ENCODE measurements at places on chromosomes 7 and 10.

DNA sequence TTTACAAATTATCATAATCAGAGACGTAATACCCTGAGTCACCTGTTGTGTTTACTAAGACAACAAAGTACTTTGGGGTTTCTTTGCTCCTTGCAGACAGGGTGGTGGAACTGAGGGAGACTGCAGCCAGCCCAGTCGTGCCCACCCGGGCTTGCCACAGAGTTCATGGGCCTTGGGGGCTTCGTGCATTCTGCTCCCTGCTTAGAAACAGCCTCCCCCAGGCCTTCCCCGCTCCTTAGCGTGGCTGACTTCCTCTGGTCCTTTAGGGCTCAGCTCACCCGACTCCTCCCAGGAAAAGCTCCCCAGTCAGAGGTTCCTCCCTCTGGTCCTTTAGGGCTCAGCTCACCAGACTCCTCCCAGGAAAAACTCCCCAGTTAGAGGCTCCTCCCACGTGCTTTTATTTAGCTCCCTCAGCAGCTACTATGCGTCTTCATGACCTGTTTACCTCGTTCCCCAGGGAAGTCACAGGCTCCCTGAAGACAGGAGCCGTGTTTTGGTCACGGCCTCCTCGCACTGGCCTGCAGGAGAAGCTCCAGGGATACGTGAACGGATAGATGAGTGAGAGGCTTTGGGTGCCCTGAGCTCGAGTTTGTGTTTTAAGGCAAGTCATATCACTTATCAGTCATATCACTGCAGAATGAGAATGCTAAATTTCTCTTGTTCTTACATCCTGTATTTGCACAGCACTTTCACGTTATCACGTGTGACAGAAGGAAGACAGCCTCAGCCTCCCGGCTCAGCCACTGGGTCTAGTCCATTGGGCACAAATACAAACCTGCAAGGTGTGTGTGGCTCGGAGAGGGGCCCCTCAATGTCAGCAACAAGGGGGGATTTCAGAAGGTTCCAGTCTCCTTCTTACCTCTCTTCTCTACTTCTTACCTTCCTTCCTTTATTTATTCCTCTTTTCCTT lies 52.7 kb upstream of the VIPR2 start:
- peaks cover 6% of the 10 kb centered on the region for H3K4me1 ChIP-seq
- H3K27ac ChIP-seq, result no peak overlapping the region
- H3K4me3 ChIP-seq, result no peak overlapping the region
- H3K36me3 ChIP-seq, result no peaks in the 10 kb centered on the region
- no peak for DNase-seq

GRCh38 chr7:83732305-83732704 lies 83.4 kb upstream of the SEMA3E start:
- no peak overlapping the region for H3K4me3 ChIP-seq
- no peak for DNase-seq
- H3K4me1 ChIP-seq, result peaks cover 21% of the 10 kb centered on the region
- H3K27ac ChIP-seq, result peak overlapping the region; percentile 87
- no peaks in the 10 kb centered on the region for H3K36me3 ChIP-seq

- H3K4me3 ChIP-seq, result no peak overlapping the region
- H3K27me3 ChIP-seq, result peaks cover 8% of the 10 kb centered on the region
- DNase-seq, result no peak
- H3K36me3 ChIP-seq, result no peaks in the 10 kb centered on the region
- H3K27ac ChIP-seq, result no peak overlapping the region
Measured at GRCh38 chr10:26385443-26385842, 52.7 kb upstream of the APBB1IP start.

DNA sequence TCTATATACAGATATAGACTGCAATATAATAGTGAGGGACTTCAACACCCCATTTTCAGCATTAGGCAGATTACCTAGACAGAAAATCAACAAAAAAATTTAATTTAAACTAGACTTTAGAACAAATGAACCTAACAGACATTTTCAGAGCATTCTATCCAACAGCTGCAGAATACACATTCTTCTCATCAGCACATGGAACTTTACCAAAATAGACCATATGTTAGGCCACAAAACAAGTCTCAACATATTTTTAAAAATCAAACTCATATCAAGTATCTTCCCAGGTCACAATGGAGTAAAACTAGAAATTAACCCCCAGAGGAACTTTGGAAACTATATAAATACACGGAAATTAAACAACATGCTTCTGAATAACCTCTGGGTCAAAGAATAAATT lies 169.6 kb downstream of the MTERF1 start:
- no peaks in the 10 kb centered on the region for H3K4me1 ChIP-seq
- no peak overlapping the region for H3K4me3 ChIP-seq
- H3K27ac ChIP-seq, result no peak overlapping the region
- peaks cover 8% of the 10 kb centered on the region for H3K36me3 ChIP-seq

- H3K27me3 ChIP-seq, result peaks cover 47% of the 10 kb centered on the region
- H3K27ac ChIP-seq, result no peak within 1 kb of the TSS
- peak within 1 kb of the TSS; percentile 95 for H3K4me3 ChIP-seq
- peak; percentile 62 for DNase-seq
- no peaks in the 10 kb centered on the region for H3K36me3 ChIP-seq
Measured at GRCh38 chr10:25933653-25934608, at the start of gene MYO3A. Gene MYO3A (plus strand): TSS chr10:25934229. CDS start chr10:25952111, 17,882 bp downstream.

- H3K4me1 ChIP-seq, result peaks cover 10% of the 10 kb centered on the region
- no peaks in the 10 kb centered on the region for H3K36me3 ChIP-seq
- no peak for DNase-seq
- H3K27ac ChIP-seq, result no peak overlapping the region
Measured at GRCh38 chr10:130894471-130894870, 417.1 kb downstream of the TCERG1L start.

- no peak for DNase-seq
- no peaks in the 10 kb centered on the region for H3K27me3 ChIP-seq
- no peak overlapping the region for H3K27ac ChIP-seq
- H3K4me3 ChIP-seq, result no peak overlapping the region
- no peaks in the 10 kb centered on the region for H3K36me3 ChIP-seq
Measured at GRCh38 chr7:2539031-2539911, 16.1 kb downstream of the BRAT1 start.

- H3K27ac ChIP-seq, result peak overlapping the region; percentile 43
- DNase-seq, result no peak
- no peaks in the 10 kb centered on the region for H3K36me3 ChIP-seq
- peaks cover 68% of the 10 kb centered on the region for H3K4me1 ChIP-seq
- H3K27me3 ChIP-seq, result no peaks in the 10 kb centered on the region
- H3K4me3 ChIP-seq, result peak overlapping the region; percentile 9
Measured at GRCh38 chr7:28573651-28574301, 161.5 kb downstream of the CREB5 start.

DNA sequence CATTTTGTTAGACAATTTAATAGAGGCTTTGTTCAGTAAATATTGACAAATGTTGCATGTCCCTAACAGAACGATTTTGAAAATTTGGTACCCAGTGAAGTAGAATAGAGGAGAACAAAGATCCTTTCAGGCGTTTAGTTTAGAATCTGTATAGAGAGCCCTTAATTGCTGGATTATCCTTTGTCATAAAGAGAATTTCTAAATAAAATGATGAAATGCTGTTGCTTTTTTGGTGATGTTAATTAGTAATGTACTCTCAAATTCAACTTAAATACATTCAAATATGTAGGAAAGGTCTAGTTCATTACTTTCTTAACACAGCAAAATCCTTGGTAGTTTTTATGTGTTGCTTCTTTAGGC lies 1.2 kb downstream of the LUC7L2 start:
- peaks cover 38% of the 10 kb centered on the region for H3K36me3 ChIP-seq
- no peaks in the 10 kb centered on the region for H3K27me3 ChIP-seq
- peak overlapping the region; percentile 99 for H3K27ac ChIP-seq
- H3K4me3 ChIP-seq, result peak overlapping the region; percentile 99
- DNase-seq, result no peak
- H3K4me1 ChIP-seq, result peaks cover 36% of the 10 kb centered on the region

- DNase-seq, result peak; percentile 12
- H3K27ac ChIP-seq, result peak overlapping the region; percentile 50
- no peaks in the 10 kb centered on the region for H3K36me3 ChIP-seq
- H3K4me1 ChIP-seq, result peaks cover 52% of the 10 kb centered on the region
Measured at GRCh38 chr10:77927402-77928246, 1.1 kb upstream of the DLG5 start.

GRCh38 chr7:75892634-75893272 lies 13.9 kb downstream of the RHBDD2 start:
- no peak for DNase-seq
- peaks cover 6% of the 10 kb centered on the region for H3K4me1 ChIP-seq
- H3K36me3 ChIP-seq, result peaks cover 18% of the 10 kb centered on the region
- no peak overlapping the region for H3K4me3 ChIP-seq

GRCh38 chr10:11724938-11725776 lies 17.0 kb upstream of the ECHDC3 start:
- H3K4me3 ChIP-seq, result no peak overlapping the region
- DNase-seq, result no peak
- peaks cover 4% of the 10 kb centered on the region for H3K36me3 ChIP-seq
- no peaks in the 10 kb centered on the region for H3K27me3 ChIP-seq
- H3K4me1 ChIP-seq, result peaks cover 26% of the 10 kb centered on the region

DNA sequence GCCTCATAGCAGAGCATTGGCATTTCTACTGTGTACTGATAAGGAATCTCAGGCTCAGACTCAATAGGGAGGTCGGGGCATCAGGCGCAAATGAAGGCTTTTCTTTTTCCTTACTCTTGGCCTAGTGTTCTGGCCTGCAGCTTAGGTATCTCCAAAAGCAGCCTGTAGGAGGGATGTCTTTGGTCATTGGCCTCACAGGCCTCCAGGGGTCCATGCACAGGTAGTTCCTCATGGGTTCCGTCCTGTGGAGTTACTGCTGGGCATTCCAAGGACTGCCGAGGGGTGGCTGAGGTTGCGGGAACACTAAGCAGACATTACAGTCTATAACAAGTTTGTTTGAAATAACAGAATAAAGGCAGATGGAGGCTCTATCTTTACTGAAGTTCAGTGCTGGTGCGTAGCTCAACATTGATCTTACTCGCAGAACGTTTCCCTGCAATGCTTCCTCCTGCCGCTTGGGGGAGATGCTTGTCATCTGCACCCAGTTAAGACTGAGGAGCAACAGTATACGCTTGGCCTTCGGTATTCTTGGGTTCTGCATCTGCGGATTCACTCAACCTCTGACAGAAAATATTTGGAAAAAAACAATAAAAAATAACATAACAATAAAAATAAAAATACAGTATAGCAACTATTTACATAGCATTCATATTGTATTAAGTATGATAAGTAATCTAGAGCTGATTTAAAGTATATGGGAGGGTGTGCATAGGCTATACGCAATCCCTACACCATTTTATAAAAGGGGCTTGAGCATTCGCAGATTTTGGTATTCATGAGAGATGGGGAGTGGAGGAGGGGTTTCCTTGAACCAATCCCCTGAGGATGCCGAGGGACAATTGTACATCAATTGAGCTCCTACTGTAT lies 58.9 kb downstream of the SH2D4B start:
- H3K27me3 ChIP-seq, result no peaks in the 10 kb centered on the region
- H3K36me3 ChIP-seq, result no peaks in the 10 kb centered on the region
- no peak overlapping the region for H3K27ac ChIP-seq

- peaks cover 8% of the 10 kb centered on the region for H3K36me3 ChIP-seq
- peaks cover 3% of the 10 kb centered on the region for H3K27me3 ChIP-seq
- no peak overlapping the region for H3K4me3 ChIP-seq
Measured at GRCh38 chr10:31875608-31876007, 53.0 kb downstream of the ARHGAP12 start.

GRCh38 chr10:14330388-14331061 lies at the start of gene FRMD4A:
Gene FRMD4A (minus strand): TSS chr10:14330924.
- no peaks in the 10 kb centered on the region for H3K36me3 ChIP-seq
- no peak within 1 kb of the TSS for H3K27ac ChIP-seq
- H3K4me1 ChIP-seq, result peaks cover 52% of the 10 kb centered on the region
- H3K27me3 ChIP-seq, result peaks cover 41% of the 10 kb centered on the region
- H3K4me3 ChIP-seq, result peak within 1 kb of the TSS; percentile 73

DNA sequence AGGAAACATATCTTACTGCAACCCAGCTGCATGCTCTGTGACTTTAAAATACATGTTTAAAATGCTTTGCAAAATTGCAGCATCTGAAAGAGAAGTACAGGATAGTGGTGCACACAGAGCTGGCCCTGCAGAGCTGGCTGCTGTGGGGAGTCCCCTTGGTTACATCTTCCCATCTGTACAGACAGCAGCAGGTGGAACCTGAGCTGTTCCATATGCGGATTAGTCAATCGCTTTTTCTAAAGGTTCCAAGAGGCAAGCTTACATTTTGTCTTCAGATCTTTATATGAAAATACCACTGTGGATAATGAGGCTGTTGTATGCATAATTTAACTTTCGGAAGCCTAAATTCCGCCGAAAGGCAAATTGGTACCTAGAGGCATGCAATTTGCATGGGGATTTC lies 444.1 kb downstream of the NRG3 start:
- no peaks in the 10 kb centered on the region for H3K36me3 ChIP-seq
- H3K4me1 ChIP-seq, result peaks cover 15% of the 10 kb centered on the region
- no peak for DNase-seq
- peaks cover 3% of the 10 kb centered on the region for H3K27me3 ChIP-seq

DNA sequence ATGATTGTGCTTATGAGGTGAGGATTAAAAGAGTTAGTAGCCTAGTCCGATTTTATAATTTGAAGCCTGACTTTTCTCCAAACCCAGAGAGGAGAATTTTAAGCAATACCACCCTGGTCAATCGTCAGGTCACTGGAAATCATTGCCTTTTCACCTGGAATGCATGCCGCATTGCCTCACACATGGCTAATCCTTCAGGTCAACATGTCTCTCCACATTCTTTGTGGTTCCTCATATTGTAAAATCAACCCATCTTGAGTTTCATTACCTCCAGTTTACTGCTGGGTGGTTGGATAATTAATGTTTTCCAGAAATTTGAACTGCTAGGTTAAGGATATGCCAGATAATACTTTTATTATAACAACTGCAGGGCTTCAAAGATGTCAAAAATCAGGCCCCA lies 55.6 kb upstream of the SEMA3E start:
- H3K4me1 ChIP-seq, result peaks cover 12% of the 10 kb centered on the region
- H3K27me3 ChIP-seq, result no peaks in the 10 kb centered on the region
- H3K27ac ChIP-seq, result no peak overlapping the region
- H3K36me3 ChIP-seq, result no peaks in the 10 kb centered on the region
- DNase-seq, result no peak
- H3K4me3 ChIP-seq, result no peak overlapping the region

DNA sequence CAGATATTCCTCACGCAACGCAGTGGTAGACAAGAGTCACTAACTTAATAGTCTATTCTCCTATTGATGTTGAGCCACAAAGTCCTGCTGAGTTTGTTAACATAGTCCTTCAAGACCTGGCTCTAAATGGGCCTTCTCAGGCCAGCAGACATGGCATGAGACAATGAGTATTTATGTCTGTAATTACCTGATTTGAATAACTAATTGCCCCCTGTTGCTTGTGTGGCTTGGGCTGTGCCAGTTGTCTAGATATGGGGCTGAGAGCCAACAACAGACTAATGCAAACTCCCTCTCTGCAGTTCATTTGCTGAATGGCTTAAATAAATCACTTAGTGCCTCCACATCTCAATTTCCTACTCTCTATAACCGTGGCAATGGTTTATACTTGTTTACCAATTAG lies 65.5 kb upstream of the VWC2 start:
- H3K4me3 ChIP-seq, result no peak overlapping the region
- peaks cover 3% of the 10 kb centered on the region for H3K27me3 ChIP-seq
- H3K4me1 ChIP-seq, result no peaks in the 10 kb centered on the region
- no peaks in the 10 kb centered on the region for H3K36me3 ChIP-seq

- no peaks in the 10 kb centered on the region for H3K36me3 ChIP-seq
- no peak overlapping the region for H3K4me3 ChIP-seq
- H3K4me1 ChIP-seq, result peaks cover 5% of the 10 kb centered on the region
- no peak for DNase-seq
Measured at GRCh38 chr10:25061125-25061524, 44.7 kb downstream of the THNSL1 start.

Data from nephron progenitor cell (in vitro differentiated cells).